AG04450 (cell line): ENCODE measurements at places on chromosomes 5 and 9. TPM values are rescaled to one million over a fixed set of nuclear protein-coding genes. Genes with fewer than 3 reads are reported as not detected.

The BTNL8 gene
- polyA plus RNA-seq: not detected in 2 replicates

The GHR gene
- 0.48 and 0.63 TPM in 2 replicates for polyA plus RNA-seq

The DMRT3 gene
- polyA plus RNA-seq: not detected in 2 replicates

The ENTREP1 gene
- not detected in 2 replicates for polyA plus RNA-seq

The DRD1 gene
- polyA plus RNA-seq: 0.11 TPM in 2 replicates

The CRB2 gene
- polyA plus RNA-seq: not detected in 2 replicates

The PCDHA13 gene
- not detected in 2 replicates for polyA plus RNA-seq

The BAAT gene
- polyA plus RNA-seq: not detected in 2 replicates

The SNX2 gene
- polyA plus RNA-seq: 47.6 and 63.9 TPM in 2 replicates

The OR2V1 gene
- not detected in 2 replicates for polyA plus RNA-seq

The CAMK2A gene
- polyA plus RNA-seq: 0.37 and 0.46 TPM in 2 replicates

The CEP120 gene
- 20.0 and 27.2 TPM in 2 replicates for polyA plus RNA-seq

The HARS1 gene
- polyA plus RNA-seq: 93.6 and 98.8 TPM in 2 replicates

The PALM2AKAP2 gene
- polyA plus RNA-seq: 4.6 and 5.0 TPM in 2 replicates

The ZNF782 gene
- polyA plus RNA-seq: 1.6 and 1.7 TPM in 2 replicates

The PDCD1LG2 gene
- polyA plus RNA-seq: 31.5 TPM in 2 replicates

The TRPM3 gene
- polyA plus RNA-seq: 0.01 TPM in 1 of 2 replicates, not detected in the other

The GALNT12 gene
- 2.8 and 4.2 TPM in 2 replicates for polyA plus RNA-seq

The ORM2 gene
- polyA plus RNA-seq: not detected in 2 replicates

The EGFLAM gene
- polyA plus RNA-seq: 16.4 and 20.1 TPM in 2 replicates

The GTF2H2C gene
- polyA plus RNA-seq: 38.6 and 40.9 TPM in 2 replicates

The OR1J2 gene
- polyA plus RNA-seq: 0.10 TPM in 1 of 2 replicates, not detected in the other

The SURF1 gene
- polyA plus RNA-seq: 28.2 and 29.9 TPM in 2 replicates

The ADRB2 gene
- polyA plus RNA-seq: 0.63 and 0.65 TPM in 2 replicates

The CDK7 gene
- polyA plus RNA-seq: 153 and 212 TPM in 2 replicates

The SLC36A2 gene
- not detected in 2 replicates for polyA plus RNA-seq

The WWC1 gene
- polyA plus RNA-seq: 4.3 and 5.2 TPM in 2 replicates

The EMB gene
- 0.83 and 0.89 TPM in 2 replicates for polyA plus RNA-seq

The HBEGF gene
- polyA plus RNA-seq: 6.6 and 7.0 TPM in 2 replicates

The RGS7BP gene
- not detected in 2 replicates for polyA plus RNA-seq

The SLC34A1 gene
- not detected in 2 replicates for polyA plus RNA-seq

The KIF2A gene
- polyA plus RNA-seq: 37.2 and 50.8 TPM in 2 replicates

The PCDHA7 gene
- polyA plus RNA-seq: 0.09 and 0.14 TPM in 2 replicates

The PIP5K1B gene
- polyA plus RNA-seq: not detected in 2 replicates

The AMBP gene
- polyA plus RNA-seq: 0.67 and 0.74 TPM in 2 replicates

The MROH2B gene
- polyA plus RNA-seq: not detected in 2 replicates

The ACOT12 gene
- polyA plus RNA-seq: 0.56 and 0.58 TPM in 2 replicates

The TBC1D9B gene
- polyA plus RNA-seq: 41.1 and 47.9 TPM in 2 replicates
